ENCODE measurements at places on chromosomes 5 and 9.

GRCh38 chr5:28328681-28329080 is 1290.3 kb upstream of the CDH9 start:
- no peak for DNase-seq

DNA sequence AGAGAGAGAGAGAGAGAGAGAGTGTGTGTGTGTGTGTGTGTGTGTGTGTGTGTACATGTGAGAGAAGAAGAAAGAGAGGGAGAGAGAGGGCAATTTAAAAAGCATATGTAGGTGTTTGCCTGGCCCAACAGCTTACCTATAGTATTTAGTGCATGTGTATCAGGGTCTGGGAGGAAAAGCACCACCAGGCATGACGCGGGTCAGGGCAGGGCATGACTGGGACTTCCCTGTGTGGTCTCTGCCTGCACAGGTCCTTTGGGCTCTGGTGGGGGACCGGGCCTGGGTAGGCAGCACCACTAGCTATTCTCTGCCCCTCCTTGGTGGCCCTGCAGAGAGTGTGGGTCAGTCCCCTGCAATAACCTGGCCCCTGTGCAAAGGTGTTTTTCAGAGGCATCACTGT is 16.1 kb downstream of the IL9 start:
- DNase-seq, result no peak

DNA sequence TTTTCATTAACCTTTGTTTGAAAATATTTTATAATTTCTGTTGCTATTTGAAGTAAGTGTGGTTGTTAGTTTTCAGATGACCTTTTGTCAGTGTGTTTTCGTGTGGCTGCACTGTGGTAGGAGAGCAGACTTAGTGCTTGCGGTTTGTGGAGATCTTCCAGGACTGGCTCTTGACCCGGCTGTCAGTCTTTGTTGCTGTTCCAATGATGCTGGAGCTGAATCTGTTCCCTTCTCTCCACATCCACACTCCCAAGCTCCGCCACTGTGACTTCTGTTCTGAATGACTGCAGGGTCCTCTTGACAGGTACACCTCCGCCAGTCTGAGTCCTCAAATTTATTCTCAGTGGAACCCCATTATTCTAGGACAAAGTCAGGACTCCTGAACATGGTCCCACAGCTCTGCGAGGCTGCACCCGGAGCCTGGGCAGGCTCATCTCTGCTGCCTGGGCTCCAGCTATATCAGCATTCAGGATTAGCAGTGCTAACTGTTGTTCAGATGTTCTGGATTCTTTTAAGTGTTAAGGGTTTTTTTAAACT is 126.0 kb downstream of the WNK2 start:
- DNase-seq, result no peak

- DNase-seq, result no peak
These were observed 142.4 kb downstream of the C9orf152 start for GRCh38 chr9:110065532-110065931.

- DNase-seq, result no peak
These were observed 683.3 kb downstream of the MAT2B start for GRCh38 chr5:164188733-164189148.

DNA sequence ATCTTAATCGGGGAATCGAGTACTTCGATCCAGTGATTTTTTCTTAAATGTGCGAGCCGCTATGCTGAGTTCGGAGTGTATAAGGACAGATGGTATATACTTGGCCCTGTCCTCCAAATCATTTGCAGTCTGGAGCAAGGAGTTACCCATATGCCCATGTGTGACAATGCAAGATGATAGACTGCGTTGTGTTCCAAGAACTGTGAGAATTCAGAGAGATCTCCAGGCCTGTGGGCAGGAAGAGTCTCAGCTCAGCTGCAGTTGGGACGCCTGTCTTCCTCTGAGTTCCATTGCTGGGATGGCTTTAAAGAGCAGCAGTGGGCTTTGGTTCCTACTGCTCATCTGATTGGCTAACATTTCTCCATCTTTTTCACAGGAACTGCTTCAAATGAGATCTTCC is 106.6 kb downstream of the ADAMTS16 start:
- no peak for DNase-seq

- no peak for DNase-seq
These were observed 58.3 kb upstream of the MAP3K1 start for GRCh38 chr5:56757077-56757476.

DNA sequence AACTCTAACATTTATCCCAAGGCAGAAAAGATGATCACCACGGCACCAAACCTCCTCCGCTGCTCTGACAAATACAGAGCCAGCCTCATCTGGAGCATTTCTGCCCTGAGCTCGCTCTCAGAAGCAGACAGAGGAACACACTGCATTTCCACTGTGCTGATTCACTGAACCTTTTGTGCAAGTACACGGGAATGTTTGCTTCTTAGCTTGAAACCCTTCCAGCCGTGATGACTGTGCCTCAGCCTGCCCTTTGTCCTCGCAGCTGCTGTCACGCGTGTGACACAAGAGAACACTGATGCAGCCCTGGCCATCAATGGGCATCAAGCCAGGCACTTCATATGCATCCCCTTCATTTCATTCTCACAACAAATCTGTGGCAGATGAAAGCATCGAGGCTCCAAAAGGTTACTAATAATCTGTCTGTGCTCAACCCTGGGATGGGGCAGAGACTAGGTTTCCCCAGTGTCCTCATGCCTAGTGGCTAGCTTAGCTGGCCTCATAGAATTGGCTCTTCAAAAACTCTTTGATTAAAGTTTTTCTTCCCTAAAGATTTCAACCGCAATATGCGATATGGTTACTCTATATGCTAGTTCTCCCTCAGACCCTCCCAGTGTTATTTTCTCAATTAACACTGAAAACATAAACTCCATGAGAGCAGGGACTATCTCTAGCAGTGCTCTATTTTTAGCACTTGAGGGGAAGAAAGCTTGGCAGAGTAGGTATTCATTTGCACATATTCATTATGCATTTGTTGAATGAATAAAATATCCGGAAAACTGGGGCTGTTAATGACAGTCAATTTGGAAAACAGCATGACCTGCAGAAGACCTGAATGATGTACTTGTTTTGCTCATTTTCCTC is 7.3 kb downstream of the CDC14B start:
- DNase-seq, result no peak

GRCh38 chr9:124840300-124840833 is 12.9 kb upstream of the WDR38 start:
- no peak for DNase-seq

DNA sequence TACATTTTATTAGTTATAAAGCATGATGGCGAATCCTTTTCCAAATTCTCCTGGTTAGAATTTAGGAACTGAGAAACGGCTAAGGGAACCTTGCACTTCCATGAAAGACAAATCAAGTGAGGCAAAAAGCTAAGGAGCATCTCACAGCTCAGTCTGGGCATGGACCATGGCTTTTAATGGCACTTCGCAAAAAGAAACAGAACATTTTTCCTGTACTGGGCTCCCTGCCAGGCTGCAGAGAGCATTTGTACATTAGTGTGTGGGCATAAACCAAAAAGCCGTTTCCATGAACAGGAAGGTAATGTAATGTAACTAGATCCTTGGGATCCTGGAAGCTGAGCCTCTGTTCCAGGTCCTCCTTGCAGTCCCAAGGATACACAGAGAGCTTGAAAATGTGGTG is 354.2 kb downstream of the MRPS30 start:
- no peak for DNase-seq

GRCh38 chr5:127997201-127997704 is 86.3 kb upstream of the SLC12A2 start:
- DNase-seq, result no peak

DNA sequence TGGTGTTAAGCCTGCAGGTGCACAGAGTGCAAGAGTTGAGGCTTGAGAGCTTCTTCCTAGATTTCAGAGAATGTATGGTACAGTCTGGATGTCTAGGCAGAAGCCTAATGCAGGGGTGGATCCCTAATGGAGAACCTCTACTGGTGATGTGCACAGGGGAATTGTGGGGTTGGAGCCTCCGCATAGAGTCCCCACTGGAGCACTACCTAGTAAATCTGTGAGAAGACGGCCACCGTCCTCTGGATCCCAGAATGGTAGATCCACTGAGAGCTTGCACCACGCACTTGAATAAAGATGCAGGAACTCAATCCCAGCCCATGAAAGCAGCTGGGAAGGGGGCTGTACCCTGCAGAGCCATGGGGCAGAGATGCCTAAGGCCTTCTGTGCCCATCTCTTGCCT is 699.4 kb upstream of the FAM174A start:
- DNase-seq, result no peak

GRCh38 chr5:91797576-91797975 is 414.5 kb upstream of the ARRDC3 start:
- no peak for DNase-seq

DNA sequence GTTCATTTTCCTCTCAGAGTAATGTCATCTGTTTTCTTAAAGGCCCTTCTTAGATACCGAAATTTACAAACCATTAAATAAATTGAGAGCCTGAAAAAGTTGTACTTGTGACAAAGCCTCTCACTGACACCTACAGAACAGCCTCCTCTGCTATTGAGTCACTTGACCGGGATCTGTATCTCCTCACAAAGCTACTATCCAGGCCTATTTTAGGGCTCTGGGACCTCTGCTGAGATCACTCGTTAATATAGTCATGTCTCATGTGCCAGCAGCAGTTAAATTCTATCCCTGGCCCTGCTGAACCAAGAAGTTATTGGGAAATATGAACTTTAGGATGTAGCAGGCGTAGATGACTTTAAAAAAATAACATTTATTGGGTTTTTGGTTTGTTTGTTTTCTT is 31.1 kb downstream of the FBXO38 start:
- DNase-seq, result no peak

DNA sequence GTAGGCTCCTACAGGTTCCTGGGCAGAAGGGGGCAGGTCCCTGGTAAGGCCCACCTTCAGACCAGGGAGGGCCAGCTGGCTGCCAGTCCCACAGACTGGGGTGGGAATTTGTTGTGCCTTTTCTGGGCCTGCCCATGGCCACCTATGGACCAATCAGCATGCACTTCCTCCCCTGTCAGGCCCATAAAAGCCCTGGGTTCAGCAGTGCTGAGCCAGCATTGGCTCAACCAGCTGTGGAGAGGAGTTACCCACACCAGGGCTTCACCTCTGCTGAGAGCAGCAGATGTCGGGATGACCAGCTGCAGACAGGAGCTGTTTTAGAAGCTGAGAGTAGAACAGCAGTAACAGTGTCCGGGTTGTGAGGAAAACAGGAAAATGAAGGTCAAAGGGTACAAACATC is 373.4 kb upstream of the ACO1 start:
- no peak for DNase-seq

- no peak for DNase-seq
These were observed 425.5 kb upstream of the RIOK2 start for GRCh38 chr5:97608501-97608900.

- no peak for DNase-seq
These were observed 624.4 kb downstream of the PSAT1 start for GRCh38 chr9:78921341-78921740.

DNA sequence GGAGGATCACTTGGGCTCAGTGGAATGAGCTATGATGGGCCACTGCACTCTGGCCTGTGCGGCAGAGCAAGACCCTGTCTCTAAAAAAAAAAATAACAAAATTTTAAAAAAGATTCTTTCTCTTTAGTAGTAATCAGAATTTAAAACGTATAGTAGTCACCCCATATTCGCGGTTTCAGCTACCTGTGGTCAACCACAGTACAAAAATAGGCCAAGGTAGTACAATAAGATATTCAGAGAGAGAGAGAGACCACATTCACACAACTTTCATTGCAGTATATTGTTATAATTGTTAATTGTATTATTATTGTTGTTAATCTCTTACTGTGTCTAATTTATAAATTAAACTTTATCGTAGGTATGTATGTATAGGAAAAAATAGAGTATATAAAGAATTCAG is 18.7 kb downstream of the INIP start:
- no peak for DNase-seq

DNA sequence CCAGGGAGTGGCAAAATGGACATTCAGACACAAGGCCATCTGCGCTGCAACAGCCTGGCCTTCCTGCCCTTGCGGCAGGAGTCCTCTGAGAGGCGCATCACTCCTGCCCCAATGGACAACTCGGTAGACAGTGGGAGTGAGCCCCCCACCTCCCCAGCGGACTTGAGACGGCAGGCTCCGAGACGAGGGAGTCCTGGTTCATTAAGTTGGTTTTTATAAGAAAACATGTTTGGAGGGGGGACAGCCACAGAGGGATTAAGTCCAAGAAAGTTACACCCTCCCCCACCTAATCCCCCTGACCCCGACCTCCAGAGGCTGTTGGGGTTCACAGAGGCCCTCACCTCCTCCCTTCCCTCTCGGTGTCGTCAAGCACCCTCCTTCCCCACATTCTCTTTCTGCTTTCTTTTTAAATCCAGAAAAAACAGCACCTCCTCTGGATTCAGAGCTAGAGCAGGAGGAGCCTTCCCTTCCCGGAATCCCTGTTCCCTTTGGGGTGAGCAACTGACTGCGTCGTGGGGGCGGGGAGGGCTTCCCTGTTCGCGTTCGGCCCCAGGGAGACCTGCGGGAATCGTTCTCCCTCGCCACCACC is 1.8 kb upstream of the EGR1 start:
- DNase-seq, result no peak

DNA sequence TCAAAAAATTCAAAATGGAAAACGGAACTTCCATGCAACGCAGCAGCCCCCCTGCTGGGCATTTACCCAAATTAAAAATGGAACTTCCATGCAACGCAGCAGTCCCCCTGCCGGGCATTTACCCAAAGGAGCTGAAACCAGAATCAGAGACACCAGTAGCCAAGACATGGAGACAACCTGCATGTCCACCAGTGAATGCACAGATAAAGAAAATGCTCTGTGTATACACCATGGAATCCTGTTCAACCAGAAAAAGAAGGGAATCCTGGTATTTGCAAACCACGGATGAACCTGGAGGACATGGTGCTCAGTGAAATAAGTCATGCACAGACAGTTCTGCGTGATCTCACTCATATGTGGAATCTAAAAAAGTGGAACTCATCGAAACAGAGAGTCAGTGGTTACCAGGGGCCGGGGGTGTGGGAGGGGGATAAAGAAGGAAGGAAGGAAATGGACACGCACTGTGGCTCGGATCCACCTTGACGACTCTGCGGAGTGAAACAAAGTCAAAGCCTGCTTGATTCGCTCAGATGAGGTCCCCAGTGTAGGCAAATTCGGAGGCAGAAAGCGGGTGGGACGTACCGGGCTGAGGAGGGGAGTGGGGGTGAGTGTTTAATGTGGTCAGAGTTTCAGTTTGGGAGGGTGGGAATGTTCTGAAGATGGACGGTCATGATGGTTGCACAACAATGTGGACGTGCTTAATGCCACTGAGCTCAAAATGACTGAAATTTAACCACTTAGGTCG is 40.2 kb upstream of the EXOC3 start:
- DNase-seq, result peak; percentile 82

DNA sequence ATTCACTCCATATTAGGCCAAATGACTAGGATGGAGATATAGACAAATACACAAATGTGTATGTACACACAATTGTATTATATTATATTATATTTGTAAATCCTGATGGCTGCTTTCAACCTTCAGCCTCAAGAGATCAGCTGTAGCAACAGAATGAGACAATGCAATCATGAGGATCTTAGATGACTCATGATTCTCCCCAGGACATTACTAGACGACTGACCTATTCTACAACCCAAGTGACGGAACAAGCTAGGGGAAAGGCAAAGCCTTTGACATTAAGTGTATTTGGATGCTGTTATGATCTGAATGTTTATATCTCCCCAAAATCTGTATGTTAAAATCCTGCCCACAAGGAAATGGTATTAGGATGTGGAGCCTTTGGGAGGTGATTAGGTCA is 66.5 kb downstream of the COX7C start:
- no peak for DNase-seq

GRCh38 chr9:124552273-124552605 is 45.0 kb upstream of the NR5A1 start:
- DNase-seq, result no peak
